SK-N-SH (cell line): ENCODE measurements at places on chromosomes 16 and 17.

DNA sequence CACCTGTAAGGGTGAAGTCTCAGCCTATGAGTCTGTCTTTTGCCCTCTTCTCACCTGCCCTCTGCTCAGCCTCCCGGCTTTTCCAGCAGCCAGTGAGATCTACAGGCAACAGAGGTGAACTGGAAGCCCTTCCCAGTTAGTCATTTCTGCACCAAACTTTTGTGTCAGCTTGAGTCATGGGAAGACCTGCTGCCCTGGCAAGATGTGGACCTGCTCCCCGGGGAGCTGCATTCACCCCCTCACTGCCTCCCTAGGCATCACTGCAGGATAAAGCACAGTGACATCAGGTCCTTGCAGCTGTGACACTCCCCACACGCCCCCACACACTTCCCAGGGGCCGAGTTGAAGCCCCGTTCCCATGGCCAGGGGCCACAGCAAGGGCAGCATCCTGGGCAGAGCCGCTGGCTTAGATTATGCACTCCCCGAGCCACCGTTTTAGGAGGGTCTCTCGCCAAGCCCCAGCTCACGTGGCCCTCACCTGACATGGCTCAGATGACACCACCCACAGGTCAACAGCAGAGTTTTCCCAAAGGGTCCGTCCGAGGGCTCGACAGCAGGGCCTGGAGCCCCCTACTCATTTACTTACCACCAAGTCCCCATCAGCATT, 6.5 kb upstream of the ABR start:
- H3K36me3 ChIP-seq, result no peaks in the 10 kb centered on the region
- no peak for DNase-seq
- no peaks in the 10 kb centered on the region for H3K4me1 ChIP-seq
- H3K4me3 ChIP-seq, result no peak overlapping the region
- no peaks in the 10 kb centered on the region for H3K27me3 ChIP-seq

GRCh38 chr17:683040-683439, 31.6 kb downstream of the VPS53 start:
- DNase-seq, result no peak
- no peak overlapping the region for H3K4me3 ChIP-seq
- H3K27ac ChIP-seq, result no peak overlapping the region
- H3K4me1 ChIP-seq, result no peaks in the 10 kb centered on the region
- peaks cover 4% of the 10 kb centered on the region for H3K36me3 ChIP-seq

DNA sequence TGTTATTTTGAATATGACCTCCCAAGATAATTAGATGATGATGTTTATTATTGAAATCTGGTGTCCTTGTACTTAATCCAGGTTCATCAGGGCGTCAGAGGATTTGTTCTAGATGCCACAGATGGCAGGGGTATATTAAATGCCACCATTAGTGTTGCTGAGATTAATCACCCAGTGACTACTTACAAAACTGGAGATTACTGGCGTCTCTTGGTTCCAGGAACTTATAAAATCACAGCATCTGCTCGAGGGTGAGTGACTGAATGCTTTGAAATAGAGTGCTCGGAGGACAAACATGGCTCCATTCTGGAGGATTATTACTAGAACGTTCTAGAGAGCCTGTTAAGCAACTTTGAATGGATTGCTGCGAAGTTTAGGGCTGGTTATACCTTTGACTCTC, 33.5 kb upstream of the GOSR1 start:
- H3K4me1 ChIP-seq, result no peaks in the 10 kb centered on the region
- peaks cover 34% of the 10 kb centered on the region for H3K36me3 ChIP-seq
- DNase-seq, result no peak
- H3K27ac ChIP-seq, result no peak overlapping the region; the same call in 1 of the 2 replicates
- H3K4me3 ChIP-seq, result no peak overlapping the region
- no peaks in the 10 kb centered on the region for H3K27me3 ChIP-seq

DNA sequence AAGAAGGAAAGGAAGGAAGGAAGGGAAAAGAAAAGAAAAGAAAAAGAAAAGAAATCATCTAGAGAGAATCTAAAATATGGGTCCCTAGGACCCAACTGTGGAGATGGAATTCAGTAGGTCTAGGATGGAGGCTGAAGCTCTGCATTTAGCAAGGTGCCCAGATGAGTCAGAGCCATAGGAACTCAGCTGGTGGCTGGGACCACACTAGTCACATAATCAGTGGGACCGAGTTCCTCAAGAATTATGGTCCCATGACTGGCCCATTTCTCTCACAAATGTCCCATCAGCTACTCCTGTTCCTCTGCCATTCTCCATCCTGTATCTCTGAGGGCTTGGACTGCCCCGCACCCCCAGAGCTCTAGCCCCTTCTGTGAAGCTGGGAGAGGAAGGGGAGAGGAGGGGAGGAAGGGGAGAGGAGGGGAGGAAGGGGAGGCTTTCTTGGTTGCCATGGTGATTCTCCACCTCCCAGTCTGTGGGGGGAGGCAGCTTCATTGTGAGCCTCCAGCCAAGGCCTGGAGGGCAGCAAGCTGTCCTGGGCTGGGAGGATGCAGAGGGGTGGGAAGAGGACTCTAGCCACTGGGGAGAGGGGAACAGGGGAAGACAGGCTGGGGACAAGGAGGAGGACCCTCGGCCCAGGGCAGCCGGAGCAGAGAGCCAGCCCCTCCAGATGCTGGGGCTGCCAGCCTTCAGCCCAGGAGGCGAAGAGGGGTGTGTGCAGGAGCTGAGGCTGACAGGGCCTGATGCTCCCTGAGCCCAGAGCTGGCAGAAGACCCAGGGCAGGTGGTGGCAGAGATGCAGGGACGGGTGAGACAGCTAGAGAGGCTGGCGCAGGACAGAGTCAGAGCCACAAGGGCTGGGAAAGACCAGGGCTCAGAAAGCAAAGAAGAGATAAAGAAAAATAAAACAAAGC, 37.8 kb upstream of the LHX1 start:
- peak; percentile 54 for DNase-seq
- no peak overlapping the region for H3K27ac ChIP-seq
- H3K4me3 ChIP-seq, result no peak overlapping the region
- H3K4me1 ChIP-seq, result no peaks in the 10 kb centered on the region

GRCh38 chr16:53495325-53495724, 7.7 kb downstream of the AKTIP start:
- H3K27ac ChIP-seq, result no peak overlapping the region
- DNase-seq, result no peak
- no peak overlapping the region for H3K4me3 ChIP-seq

DNA sequence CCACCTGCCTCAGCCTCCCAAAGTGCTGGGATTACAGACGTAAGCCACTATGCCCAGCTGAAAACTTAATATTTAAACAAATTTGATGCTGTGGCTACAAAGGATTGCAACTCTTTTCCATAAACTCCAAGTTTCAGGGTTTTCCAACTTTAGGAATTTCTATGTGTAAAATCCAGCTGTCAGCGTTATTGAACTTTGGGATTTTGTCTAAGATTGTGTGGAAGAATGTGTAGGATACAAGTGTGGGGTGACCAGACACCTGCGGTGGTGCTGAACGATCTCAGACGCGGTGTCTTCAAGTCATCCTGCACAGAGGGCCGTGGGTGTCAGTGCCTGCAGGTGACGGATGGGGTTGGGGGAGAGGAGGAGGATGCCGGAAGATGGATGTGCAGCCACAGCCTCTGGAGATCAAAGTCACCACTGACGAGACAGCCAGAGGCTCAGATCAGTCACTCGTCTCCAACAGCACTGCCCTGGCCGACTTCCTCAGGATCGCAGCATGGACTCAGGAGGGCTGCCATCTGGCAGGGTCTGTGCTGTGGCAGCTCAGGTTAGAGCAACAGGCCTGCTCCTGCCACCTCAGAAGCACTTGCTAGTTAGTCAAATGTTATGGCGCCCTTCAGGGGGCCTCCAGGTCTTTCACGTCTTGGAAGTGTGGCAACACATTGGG, 13.0 kb downstream of the ACSF3 start:
- no peak overlapping the region for H3K4me3 ChIP-seq
- H3K4me1 ChIP-seq, result no peaks in the 10 kb centered on the region
- no peak for DNase-seq

DNA sequence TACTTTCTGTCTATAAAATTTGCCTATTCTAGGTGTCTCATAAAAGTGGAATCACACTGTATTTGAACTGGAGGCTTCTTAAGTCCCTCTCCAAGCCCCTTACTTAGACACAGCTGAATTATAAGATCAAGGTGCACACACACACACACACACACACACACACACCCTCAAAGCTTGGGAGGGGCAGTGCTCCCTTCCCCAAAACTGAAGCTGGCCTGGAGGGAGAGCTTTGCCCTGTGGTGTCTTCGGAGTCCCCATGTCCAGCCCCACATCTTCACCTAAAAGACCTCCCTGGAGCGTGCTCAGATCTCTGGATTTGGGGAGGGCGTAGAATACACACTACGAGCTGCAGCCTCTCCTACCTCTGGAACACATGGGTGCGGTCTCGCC, 828 bp downstream of the EMP2 start:
- no peaks in the 10 kb centered on the region for H3K36me3 ChIP-seq
- H3K4me1 ChIP-seq, result peaks cover 7% of the 10 kb centered on the region; the same call in 1 of the 2 replicates
- no peak for DNase-seq
- H3K4me3 ChIP-seq, result peak overlapping the region; percentile 81
- H3K27ac ChIP-seq, result no peak overlapping the region

GRCh38 chr16:75207831-75208230, 870 bp upstream of the CTRB2 start:
- no peaks in the 10 kb centered on the region for H3K36me3 ChIP-seq
- no peak overlapping the region for H3K4me3 ChIP-seq
- H3K27ac ChIP-seq, result no peak overlapping the region

DNA sequence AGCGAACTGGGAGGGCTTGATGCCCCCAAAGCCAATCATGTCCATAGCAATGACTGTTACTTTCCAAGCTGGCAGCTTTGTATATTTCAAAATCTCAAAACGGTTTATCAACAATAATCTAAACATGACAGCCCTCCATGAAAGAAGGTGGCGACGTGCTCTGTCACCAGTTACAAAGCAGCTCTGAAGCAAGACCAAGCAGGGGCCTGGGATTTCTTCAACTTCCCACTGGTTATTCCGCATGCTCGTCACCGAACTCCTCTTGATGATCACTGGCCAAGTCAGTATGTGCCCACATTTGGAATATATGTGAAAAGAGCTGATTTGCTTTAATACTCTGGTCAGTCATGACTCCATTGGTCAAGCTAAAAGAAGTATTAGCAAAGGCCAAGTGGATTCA, 175.6 kb downstream of the VPS53 start:
- no peak for DNase-seq
- no peaks in the 10 kb centered on the region for H3K4me1 ChIP-seq
- no peak overlapping the region for H3K4me3 ChIP-seq
- H3K27me3 ChIP-seq, result no peaks in the 10 kb centered on the region
- no peak overlapping the region for H3K27ac ChIP-seq
- peaks cover 50% of the 10 kb centered on the region for H3K36me3 ChIP-seq

- H3K4me3 ChIP-seq, result no peak overlapping the region
- peak; percentile 77 for DNase-seq
- no peaks in the 10 kb centered on the region for H3K27me3 ChIP-seq
- no peaks in the 10 kb centered on the region for H3K36me3 ChIP-seq
Measured at GRCh38 chr17:68351395-68351794, 60.1 kb downstream of the ARSG start.

- H3K27ac ChIP-seq, result no peak overlapping the region
- H3K4me1 ChIP-seq, result no peaks in the 10 kb centered on the region
- H3K36me3 ChIP-seq, result no peaks in the 10 kb centered on the region
- H3K4me3 ChIP-seq, result no peak overlapping the region
- H3K27me3 ChIP-seq, result peaks cover 12% of the 10 kb centered on the region; the same call in 1 of the 2 replicates
Measured at GRCh38 chr17:6028294-6028693, 41.9 kb upstream of the WSCD1 start.

DNA sequence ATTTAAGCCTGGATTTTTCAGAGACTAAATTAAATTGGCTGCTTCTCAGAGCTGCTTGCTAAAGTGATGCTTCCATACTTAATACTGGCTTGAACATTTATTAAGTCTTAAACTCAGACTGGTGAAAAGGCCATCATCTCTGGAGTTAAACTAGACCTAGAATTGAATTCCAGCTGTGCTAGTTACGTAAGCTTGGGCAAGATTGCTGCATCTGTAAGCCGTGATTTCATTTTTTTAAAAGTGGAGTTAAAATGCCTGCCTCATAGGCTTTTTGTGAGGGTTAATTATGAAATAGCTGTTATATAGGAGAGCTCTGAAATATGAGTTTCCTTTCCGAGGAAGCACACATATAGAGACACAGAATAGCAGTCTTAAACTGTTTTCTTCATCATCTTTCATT, 84.7 kb downstream of the VAT1L start:
- no peaks in the 10 kb centered on the region for H3K27me3 ChIP-seq
- H3K4me3 ChIP-seq, result no peak overlapping the region
- peaks cover 6% of the 10 kb centered on the region; the same call in 1 of the 2 replicates for H3K4me1 ChIP-seq
- DNase-seq, result no peak

GRCh38 chr16:10776280-10776679, 32.6 kb downstream of the NUBP1 start:
- H3K27ac ChIP-seq, result no peak overlapping the region
- H3K4me3 ChIP-seq, result no peak overlapping the region
- no peak for DNase-seq
- H3K36me3 ChIP-seq, result no peaks in the 10 kb centered on the region
- H3K27me3 ChIP-seq, result no peaks in the 10 kb centered on the region

DNA sequence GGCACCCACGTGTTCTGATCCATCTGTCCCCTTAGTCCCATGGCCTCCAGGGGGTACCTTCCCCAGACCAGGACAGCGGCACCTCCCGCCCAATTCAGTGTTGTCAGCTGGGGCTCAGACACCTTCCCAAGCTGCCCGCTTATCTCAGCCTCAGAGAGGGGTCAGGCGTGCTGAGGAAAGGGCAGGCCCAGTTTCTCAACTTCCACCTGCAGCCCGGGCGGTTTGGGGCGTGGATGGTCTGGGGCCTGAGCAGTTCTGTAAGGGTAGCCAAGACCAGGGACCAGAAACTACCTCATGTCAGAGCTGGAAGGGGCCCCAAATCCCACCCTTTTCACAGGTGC, 5.1 kb downstream of the PLCD3 start:
- H3K27me3 ChIP-seq, result no peaks in the 10 kb centered on the region
- peaks cover 7% of the 10 kb centered on the region for H3K36me3 ChIP-seq
- DNase-seq, result no peak
- peaks cover 41% of the 10 kb centered on the region for H3K4me1 ChIP-seq

DNA sequence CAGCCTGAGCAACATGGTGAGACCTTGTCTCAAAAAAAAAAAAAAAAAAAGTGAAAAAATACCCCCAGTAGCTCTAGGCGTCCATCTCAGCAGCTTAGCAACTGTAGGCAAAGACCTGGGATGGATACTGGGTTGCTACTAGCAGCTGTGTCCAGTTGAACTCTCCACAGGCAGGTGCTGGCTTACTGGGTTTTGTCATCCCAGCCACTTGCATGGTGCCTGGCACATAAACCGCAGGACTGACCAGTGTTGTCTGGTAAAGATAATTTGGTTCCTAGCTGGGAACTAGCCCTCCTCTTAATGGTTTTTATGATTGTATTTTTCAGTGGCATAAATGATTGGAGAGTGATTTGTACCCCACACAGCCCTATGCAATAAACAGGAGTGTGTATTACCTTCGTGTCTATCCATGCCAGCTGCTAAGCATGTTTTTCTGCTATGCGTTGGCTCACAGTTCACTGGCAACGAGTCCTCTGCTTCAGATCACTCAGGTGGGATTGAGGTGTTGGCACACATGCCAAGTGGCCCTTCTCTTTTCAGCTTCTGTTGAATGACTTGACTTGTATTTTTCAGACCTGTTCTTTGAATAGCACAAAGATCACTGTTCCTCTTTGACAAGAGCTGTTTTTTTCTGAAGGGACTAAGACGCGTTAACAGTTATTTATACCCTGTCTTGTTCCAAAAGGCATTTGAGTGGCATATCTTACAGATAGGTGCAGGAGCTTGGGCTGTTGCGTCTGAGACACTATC, 352.9 kb downstream of the SNX29 start:
- H3K27me3 ChIP-seq, result no peaks in the 10 kb centered on the region
- DNase-seq, result no peak
- no peak overlapping the region for H3K27ac ChIP-seq

GRCh38 chr17:66526827-66527226, 224.4 kb downstream of the PRKCA start:
- H3K4me3 ChIP-seq, result no peak overlapping the region
- peaks cover 15% of the 10 kb centered on the region; the same call in 1 of the 2 replicates for H3K36me3 ChIP-seq
- H3K27me3 ChIP-seq, result no peaks in the 10 kb centered on the region
